ENCODE measurements at places on chromosomes 6 and 20.

- H3K4me1 ChIP-seq, result no peaks in the 10 kb centered on the region
- no peak overlapping the region for H3K27ac ChIP-seq
- H3K4me3 ChIP-seq, result no peak overlapping the region
- DNase-seq, result no peak
These were observed 57.2 kb upstream of the IRAK1BP1 start for GRCh38 chr6:78810146-78810545.

DNA sequence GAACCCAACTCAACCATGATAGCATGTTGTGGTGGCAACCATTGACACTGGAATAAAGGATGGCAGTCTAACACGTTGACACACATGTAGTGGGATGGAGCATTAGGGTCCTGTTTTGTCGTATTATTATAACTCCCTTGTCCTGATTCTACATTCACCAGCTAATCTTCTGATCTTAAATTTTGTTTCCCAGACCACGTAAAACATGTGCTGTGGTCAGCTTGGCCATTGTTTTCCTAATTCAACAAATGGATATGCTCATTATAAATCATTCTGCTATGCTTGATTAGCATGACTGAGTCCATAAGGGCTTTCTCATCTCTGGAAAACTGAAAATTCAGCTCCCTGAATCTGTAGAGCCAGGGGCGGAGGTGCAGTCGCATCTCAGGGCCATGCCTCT is 15.0 kb downstream of the MRAP2 start:
- DNase-seq, result no peak
- H3K27me3 ChIP-seq, result no peaks in the 10 kb centered on the region
- H3K4me3 ChIP-seq, result no peak overlapping the region
- no peaks in the 10 kb centered on the region for H3K36me3 ChIP-seq
- H3K27ac ChIP-seq, result no peak overlapping the region
- H3K4me1 ChIP-seq, result no peaks in the 10 kb centered on the region

- no peaks in the 10 kb centered on the region for H3K27me3 ChIP-seq
- H3K4me3 ChIP-seq, result peak overlapping the region; percentile 60
- no peak overlapping the region for H3K27ac ChIP-seq
- H3K4me1 ChIP-seq, result peaks cover 2% of the 10 kb centered on the region
- H3K36me3 ChIP-seq, result no peaks in the 10 kb centered on the region
These were observed 66.6 kb upstream of the CCDC167 start for GRCh38 chr6:37566111-37566949.

DNA sequence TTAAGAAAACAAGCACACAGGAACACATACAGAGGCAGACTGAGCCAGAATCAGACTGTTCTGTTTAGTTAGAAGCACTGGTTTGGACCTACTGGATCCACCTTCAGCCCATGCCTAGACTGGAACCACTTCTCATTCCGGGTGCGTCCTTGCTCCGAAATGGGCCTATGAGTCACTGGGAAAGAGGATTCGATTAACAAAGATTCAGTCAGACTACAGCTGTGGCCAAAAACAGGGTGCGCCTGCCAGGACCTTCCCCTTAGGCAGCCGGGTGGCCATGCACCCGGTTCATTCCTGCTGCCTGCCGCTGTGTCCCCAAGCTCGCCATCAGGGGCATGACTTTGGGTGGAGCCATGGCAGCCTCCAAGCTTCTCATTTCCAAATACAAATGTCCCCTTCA is 14.5 kb upstream of the KCNK5 start:
- H3K36me3 ChIP-seq, result no peaks in the 10 kb centered on the region
- H3K27ac ChIP-seq, result no peak overlapping the region
- no peaks in the 10 kb centered on the region for H3K27me3 ChIP-seq
- no peaks in the 10 kb centered on the region for H3K4me1 ChIP-seq

DNA sequence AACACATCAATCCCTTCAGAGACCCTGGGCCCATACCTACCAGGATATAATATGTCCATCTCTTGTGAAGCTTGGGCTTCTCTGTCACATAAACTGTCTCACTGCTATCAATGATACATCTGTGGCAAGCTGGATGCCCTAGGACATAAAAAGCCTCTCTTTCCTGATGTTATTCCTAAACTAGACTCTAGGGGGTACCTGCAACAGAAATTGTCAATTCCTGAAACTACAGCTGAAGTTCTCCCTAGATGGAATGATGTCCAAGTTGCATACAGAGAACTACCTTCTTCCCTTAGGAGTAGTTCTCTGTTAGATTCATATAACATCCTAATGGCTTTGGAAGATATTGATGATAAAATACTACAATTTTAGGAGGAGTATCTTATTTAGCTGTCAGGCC is 35.8 kb downstream of the TBX18 start:
- peaks cover 1% of the 10 kb centered on the region for H3K27me3 ChIP-seq
- no peak overlapping the region for H3K27ac ChIP-seq
- H3K4me3 ChIP-seq, result no peak overlapping the region
- H3K4me1 ChIP-seq, result no peaks in the 10 kb centered on the region
